ENCODE measurements at places on chromosomes 2 and 18. TPM values are rescaled to one million over a fixed set of nuclear protein-coding genes. Genes with fewer than 3 reads are reported as not detected.

PROKR1 gene
- 0.39 TPM for total RNA-seq

CD8A gene
- total RNA-seq: 0.69 TPM

INPP5D gene
- total RNA-seq: 3.5 TPM

TIMM21 gene
- 40.4 TPM for total RNA-seq

HOXD1 gene
- 2.5 TPM for total RNA-seq

ZDBF2 gene
- 46.1 TPM for total RNA-seq

STPG4 gene
- total RNA-seq: 0.50 TPM

CAPN13 gene
- 1.8 TPM for total RNA-seq

DAW1 gene
- 28.3 TPM for total RNA-seq

CTIF gene
- total RNA-seq: 43.1 TPM

COMMD1 gene
- 40.6 TPM for total RNA-seq

FEV gene
- total RNA-seq: not detected

IMPACT gene
- total RNA-seq: 19.4 TPM

SP5 gene
- total RNA-seq: 0.97 TPM

DUSP19 gene
- 2.8 TPM for total RNA-seq

CCBE1 gene
- 0.97 TPM for total RNA-seq

NPAS2 gene
- 1.6 TPM for total RNA-seq

CNGA3 gene
- total RNA-seq: 1.1 TPM

ABI2 gene
- total RNA-seq: 35.6 TPM

CGREF1 gene
- 13.7 TPM for total RNA-seq

ANKRD29 gene
- total RNA-seq: 4.0 TPM

SCN7A gene
- 3.8 TPM for total RNA-seq

LRRC30 gene
- 0.90 TPM for total RNA-seq

SRD5A2 gene
- not detected for total RNA-seq

AKAIN1 gene
- not detected for total RNA-seq

CD207 gene
- total RNA-seq: 1.4 TPM

SP140 gene
- 0.38 TPM for total RNA-seq

Measured in motor neuron (in vitro differentiated cells).